C1 segment of cervical spinal cord (tissue), 14 donors: ENCODE measurements at places on chromosomes 5 and 9.

DNA sequence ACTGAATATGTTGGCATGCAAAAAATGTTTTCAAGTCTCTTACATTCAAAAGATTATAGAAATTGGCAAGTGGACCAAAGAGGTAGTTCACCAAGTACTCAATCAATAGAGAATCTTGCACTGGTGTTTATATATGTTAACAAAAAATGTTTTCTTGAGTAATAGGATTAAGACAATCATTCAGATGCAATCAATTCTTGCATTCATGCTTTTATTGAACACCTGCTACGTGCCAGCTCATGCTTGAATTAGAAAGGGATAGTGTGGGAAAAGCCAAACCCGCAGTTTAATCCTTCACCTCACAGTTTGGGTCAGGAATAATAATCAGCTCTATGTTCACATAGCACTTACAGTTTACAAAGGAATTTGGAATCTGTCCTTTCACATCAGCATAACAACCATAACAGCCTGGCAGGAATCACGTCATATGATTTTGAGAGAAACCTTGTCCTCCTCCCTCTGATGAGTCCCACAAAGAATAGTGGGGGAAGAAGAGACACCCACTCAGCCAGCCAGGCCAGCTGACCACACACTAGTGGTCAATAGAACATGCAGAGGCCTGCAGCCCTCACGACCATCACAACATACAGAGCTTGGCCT is 36.8 kb upstream of the FRRS1L start:
- no peak for DNase-seq

DNA sequence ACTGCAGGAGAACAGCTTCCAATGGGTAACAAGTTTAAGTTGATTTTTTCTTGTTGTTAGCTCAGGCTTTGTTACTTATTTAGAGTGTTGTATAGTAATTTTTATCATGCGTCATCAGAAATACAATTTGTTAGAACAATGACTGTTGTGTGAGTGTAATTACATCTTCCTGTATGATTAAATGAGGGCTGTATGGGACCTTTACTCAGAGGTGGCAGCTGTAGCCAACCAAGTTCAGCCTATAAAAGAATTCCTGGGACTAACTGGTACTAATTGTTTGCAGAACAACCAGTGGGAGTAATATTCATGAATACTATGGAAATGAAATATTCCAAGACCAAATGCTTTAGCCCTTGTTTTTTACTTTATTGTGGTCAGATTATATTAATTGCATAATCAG is 30.8 kb upstream of the TJP2 start:
- no peak for DNase-seq

- DNase-seq, result no peak
Measured at GRCh38 chr9:13378154-13378553, 98.7 kb upstream of the MPDZ start.

GRCh38 chr9:12822111-12822510 is 47.3 kb downstream of the LURAP1L start:
- DNase-seq, result no peak

DNA sequence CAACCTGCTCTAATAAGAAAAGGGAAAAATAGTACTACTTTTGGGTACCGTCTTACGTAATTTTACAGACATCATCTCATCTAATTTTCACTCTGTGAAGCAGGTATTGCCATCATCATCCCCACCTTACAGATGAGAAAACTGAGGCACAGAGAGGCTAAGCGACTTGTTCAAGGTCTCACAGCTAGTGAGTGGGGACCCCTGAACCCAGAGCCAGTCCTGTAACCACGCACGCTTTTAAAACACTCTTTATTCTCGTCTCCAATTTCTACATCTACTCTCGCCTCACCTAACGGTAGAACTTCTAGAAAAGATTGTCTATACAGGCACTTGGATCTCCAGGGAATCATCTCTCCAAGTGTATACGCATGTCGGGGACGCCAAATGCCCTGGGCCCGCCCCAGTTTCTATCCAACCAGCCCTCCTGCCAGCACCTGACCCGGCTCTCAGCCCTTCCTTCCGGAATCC is 1.5 kb upstream of the TRAF1 start:
- DNase-seq, result no peak

DNA sequence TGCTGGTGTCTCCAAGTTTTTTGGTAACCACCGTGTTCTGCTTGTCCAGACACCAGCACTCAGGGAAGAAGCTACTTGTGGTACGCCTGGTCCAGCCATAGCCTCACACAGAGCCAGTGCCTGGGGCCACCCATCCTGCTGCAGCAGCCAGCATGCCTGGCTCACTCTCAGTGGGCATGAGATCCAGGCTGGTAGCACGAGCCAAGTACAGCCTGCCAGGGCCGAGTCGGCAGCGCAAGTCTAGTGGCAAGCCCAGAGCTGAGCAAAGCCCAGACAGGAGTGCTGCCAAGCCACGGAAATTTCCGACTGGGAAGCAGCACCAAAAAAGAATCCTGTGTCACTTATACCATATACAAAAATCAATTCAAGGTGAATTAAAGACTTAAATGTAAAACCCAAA is 36.3 kb upstream of the FBXL17 start:
- no peak for DNase-seq

- DNase-seq, result no peak
Measured at GRCh38 chr5:76174101-76174500, 90.9 kb downstream of the SV2C start.

GRCh38 chr9:19922476-19923118 is 133.8 kb upstream of the SLC24A2 start:
- peak; percentile 6 for DNase-seq

- DNase-seq, result no peak
Measured at GRCh38 chr5:133287500-133287899, 235.7 kb downstream of the HSPA4 start.

GRCh38 chr9:108783326-108783725 is 72.5 kb downstream of the ACTL7B start:
- DNase-seq, result no peak

- DNase-seq, result no peak
Measured at GRCh38 chr5:131792896-131793295, 3.9 kb downstream of the FNIP1 start.

GRCh38 chr5:100641833-100642232 is 106.7 kb downstream of the FAM174A start:
- no peak for DNase-seq

DNA sequence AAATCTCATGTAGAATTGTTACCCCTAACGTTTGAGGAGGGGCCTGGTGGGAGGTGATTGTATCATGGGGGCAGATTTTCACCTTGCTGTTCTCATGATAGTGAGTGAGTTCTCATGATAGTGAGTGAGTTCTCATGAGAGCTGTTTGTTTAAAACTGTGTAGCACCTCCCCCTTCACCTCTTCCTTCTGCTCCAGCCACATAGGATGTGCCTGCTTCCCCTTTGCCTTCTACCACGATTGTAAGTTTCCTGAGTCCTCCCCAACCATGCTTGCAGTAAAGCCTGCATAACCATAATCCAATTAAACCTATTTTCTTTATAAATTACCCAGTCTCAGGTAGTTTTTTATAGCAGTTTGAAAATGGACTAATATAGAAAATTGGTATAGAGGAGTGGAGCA is 1783.7 kb upstream of the CDH9 start:
- DNase-seq, result no peak

- no peak for DNase-seq
Measured at GRCh38 chr9:130140706-130141105, 31.5 kb upstream of the NCS1 start.

DNA sequence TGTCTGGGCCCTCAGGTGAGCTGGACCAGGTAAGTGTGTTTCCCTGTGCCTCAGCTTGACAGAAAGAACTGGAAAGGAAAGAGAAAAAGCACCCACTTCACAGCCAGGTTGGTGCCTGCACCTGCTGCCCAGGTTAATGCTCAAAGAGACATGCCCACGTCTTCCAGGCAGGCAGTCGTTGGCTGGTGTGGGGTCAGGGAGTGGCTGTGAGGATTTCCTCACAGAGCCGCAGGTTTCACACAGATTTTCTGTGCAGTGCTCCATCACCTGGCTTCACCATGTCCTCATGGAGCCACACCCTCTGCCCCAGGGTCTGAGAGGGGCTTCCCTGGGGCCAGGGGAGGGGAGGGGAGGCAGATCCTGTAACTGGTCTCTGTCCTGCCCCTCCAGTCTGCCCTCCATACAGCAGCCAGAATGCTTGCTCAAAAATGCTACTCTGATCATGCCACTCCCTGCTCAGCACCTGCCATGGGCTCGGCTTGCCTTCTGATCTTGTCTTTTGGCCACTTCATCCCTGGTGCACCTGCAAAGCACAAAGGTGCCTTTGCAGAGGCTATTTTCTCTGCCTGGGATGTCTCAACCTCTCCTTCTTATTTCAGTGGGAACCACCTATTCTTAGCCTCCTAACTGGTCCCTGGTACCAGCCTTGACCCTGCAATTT is 82.5 kb upstream of the UBTD2 start:
- DNase-seq, result no peak

GRCh38 chr5:158534203-158534602 is 565.5 kb downstream of the EBF1 start:
- no peak for DNase-seq

DNA sequence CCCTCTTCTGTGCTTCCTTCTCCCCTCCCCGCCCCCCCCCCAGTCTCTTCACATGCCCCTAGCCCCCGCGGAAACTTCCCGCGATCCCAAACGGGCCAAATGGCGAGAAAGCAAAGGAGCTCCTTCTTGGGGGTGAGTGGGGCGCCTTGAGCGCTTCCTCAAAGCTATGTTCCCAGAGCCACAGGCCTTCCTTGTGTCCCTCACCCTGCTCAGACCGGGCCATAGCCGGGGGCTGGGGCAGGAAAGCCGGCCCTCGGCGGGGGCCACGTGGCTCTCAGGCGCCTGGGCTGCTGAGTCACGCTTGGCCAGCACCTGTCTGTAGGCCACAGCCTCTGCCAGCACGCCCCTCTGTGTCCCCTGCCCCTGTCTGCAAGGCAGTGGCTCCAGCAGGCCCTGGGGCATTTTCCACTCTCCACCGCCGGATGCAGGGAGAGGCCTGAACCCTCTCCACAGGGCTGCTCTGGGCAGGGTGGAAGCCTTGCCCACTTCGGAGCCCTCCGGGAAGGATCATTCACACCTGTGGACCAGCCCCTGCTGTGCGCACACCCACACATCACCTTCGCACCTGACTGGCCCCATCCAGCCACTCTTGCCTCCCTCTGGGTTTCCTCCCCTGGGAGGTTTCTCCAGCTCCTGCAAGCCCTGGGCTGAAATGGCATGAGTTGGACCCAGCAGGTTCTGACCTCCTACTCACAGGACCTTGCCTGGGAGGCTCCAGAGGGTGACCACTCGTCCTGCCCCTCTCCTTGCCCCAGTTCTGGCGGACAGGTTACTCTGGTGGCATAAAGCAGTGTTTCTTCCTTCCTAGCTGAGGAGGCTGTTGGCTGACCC is 1.2 kb upstream of the SQSTM1 start:
- DNase-seq, result peak; percentile 56

DNA sequence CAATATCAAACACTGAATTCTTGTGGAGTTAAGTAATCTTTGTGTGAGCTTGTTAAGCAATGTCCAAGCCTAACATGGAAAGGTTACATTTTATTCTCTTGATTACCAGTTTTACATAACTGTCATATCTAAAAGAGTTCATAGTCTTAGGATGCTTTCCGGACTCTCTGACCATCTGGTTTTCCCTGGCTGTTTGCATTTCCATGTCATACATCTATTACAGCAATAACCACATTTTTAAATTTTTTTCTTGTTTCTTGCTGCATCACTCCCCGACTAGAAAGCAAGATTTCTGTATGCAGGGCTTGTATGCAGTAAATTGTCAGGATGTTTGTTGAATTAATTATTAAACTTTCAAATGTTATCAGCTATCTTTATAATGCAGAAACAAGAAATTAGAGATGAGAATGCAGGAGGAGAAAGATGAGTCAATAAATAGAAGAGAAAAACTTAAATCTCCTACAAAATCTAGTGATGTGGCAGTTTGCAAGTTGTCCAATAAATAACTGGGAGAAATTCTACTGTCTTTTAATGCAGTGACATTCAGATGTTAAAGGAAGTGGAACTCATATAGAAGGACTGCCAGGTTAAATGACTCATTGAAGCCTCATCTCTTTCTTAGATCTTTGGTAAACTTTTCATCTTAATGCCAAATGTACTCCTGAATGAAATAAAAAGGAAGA is 179.6 kb upstream of the SGCD start:
- no peak for DNase-seq

DNA sequence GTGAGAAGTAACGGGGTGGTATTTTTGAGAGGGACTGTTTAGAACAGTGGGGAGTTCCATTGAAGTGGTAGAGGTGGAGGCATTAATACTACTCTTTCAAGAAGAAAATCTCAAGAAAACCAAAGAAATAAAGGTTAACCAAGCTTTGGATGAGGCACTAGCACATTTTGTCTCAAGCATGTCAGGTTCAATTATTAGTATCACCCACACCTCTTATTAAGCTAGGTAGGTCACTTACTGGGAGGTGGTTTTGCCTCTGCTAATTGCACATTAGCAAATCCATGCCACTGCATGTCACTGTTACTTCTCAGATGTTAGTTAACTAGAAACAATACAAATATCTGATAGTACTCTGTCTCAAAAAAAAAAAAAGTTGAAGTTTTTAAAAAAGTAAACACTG is 10.2 kb downstream of the RABGAP1 start:
- DNase-seq, result no peak

- DNase-seq, result no peak
Measured at GRCh38 chr9:5122116-5122515, 63.3 kb downstream of the INSL6 start.

GRCh38 chr5:68817632-68818031 is 276.2 kb upstream of the SLC30A5 start:
- no peak for DNase-seq

DNA sequence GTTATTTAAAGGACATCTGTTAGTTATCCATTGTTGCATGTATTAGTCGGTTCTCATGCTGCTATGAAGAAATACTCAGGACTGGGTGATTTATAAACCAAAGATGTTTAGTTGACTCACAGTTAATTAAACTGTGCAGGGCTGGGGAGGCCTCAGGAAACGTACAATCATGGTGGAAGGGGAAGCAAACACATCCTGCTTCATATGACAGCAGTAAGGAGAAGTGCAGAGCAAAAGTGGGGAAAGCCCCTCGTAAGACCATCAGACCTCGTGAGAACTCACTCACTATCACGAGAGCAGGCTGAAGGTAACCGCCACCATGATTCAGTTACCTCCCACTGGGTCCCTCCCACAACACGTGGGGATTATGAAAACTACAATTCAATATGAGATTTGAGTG is 2064.1 kb downstream of the MAT2B start:
- no peak for DNase-seq

GRCh38 chr5:116360008-116360853 is 214.4 kb downstream of the SEMA6A start:
- no peak for DNase-seq

DNA sequence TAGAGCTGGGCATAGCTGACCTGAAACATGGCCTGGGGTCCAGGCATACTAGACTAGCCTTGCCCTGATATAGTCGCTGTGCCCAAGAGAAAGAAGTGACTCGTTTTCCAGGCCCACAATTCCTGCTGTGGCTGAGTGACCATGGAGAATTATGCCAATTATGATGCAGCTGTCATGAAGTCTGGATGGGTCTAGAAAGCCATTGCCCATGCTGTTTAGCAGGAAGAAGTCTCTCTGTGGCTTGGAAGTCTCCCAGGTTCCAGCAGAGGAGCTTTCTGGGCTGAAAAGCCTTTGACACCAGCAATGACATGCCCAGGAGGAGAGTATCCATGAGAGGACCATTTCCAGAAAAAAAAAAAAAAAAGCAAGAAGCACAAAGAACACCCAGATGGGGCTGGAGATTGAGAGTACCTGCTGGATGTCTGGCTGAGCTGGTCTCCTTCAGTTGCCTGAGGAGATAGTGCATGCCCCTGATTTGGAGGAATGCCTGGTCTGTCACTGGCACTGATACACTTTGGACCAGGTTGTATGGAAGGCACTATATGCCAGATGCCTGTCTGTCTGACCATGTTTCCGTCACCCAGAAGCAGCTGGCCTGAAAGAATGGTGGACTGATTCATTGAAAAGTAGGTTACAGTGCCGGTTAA is 128.0 kb upstream of the EPB41L4A start:
- no peak for DNase-seq

- DNase-seq, result no peak
Measured at GRCh38 chr5:96658272-96658671, 3.9 kb upstream of the CAST start.
